Subcutaneous preadipocyte (primary cell): ENCODE measurements at places on chromosomes 3 and 15. TPM values are rescaled to one million over a fixed set of nuclear protein-coding genes. Genes with fewer than 3 reads are reported as not detected.

LSG1 gene
- total RNA-seq = 43.4 and 50.0 TPM in 2 replicates

SYNPR gene
- not detected in 2 replicates for total RNA-seq

GABRR3 gene
- not detected in 2 replicates for total RNA-seq

CDCP1 gene
- total RNA-seq = 19.1 and 27.4 TPM in 2 replicates

GPR87 gene
- not detected in 2 replicates for total RNA-seq

SLCO2A1 gene
- under 0.01 TPM in 2 replicates for total RNA-seq

PLA1A gene
- total RNA-seq = not detected in 2 replicates

RPUSD3 gene
- total RNA-seq = 37.1 and 44.2 TPM in 2 replicates

ZDHHC23 gene
- total RNA-seq = under 0.01 and 0.39 TPM in 2 replicates

GOLGA6B gene
- total RNA-seq = not detected in 2 replicates

NEK10 gene
- 9.2 and 13.1 TPM in 2 replicates for total RNA-seq

PIGZ gene
- total RNA-seq = 1.8 and 3.3 TPM in 2 replicates

PCOLCE2 gene
- total RNA-seq = 28.0 and 65.8 TPM in 2 replicates
